ELF-1 (cell line): ENCODE measurements at places on chromosomes 12 and 14.

GRCh38 chr14:50364792-50365191 is 31.9 kb downstream of the CDKL1 start:
- DNase-seq: no peak

DNA sequence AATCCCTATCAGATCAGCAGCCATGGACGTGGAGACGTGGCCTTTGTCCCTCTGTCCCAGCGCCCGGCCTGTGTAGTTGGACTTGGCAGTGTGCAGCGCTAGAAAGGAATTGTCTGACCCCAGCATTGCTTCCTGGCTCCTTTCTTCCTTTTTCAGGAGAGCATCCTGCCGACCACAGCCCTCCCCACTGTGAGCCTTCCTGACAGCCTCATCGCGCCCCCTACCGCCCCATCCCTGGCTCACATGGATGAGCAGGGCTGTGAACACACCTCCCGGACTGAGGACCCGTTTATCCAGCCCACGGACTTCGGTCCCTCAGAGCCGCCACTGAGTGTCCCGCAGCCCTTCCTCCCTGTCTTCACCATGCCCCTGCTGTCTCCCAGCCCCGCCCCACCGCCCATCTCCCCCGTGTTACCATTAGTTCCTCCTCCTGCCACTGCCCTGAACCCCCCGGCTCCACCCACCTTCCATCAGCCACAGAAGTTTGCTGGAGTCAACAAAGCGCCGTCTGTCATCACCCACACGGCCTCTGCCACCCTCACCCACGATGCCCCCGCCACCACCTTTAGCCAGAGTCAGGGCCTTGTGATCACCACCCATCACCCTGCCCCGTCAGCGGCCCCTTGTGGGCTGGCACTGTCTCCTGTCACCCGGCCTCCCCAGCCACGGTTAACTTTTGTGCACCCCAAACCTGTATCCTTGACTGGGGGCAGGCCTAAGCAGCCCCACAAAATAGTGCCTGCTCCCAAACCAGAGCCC is 40.6 kb downstream of the IL31 start:
- no peak for DNase-seq

DNA sequence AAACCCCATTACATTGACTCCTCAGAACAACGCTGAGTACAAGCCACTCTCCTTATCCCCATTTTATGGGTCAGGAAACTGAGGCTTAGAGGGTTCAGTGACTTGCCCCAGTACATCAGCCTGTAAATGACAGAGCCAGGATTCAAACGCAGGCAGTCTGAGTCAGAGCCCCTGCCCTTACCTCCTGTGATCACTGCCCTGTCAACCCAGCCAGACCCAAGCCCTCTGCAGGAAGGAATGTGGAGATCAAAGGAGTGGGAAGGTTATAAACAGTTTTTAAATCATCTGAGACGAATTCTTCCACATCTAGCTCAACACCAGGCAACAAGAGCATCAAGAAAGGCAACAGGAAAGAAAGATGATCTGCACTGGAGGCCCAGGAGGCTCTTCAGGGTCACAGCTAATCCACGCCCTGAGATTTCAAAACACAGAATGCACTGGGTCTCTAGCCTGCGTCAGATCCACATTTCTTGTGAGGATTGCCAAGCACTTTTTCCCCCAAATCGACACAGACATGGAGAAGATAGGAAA is 38.5 kb downstream of the SPTB start:
- DNase-seq: peak; percentile 91

GRCh38 chr12:90100579-90100978 is 391.9 kb upstream of the ATP2B1 start:
- DNase-seq: no peak

DNA sequence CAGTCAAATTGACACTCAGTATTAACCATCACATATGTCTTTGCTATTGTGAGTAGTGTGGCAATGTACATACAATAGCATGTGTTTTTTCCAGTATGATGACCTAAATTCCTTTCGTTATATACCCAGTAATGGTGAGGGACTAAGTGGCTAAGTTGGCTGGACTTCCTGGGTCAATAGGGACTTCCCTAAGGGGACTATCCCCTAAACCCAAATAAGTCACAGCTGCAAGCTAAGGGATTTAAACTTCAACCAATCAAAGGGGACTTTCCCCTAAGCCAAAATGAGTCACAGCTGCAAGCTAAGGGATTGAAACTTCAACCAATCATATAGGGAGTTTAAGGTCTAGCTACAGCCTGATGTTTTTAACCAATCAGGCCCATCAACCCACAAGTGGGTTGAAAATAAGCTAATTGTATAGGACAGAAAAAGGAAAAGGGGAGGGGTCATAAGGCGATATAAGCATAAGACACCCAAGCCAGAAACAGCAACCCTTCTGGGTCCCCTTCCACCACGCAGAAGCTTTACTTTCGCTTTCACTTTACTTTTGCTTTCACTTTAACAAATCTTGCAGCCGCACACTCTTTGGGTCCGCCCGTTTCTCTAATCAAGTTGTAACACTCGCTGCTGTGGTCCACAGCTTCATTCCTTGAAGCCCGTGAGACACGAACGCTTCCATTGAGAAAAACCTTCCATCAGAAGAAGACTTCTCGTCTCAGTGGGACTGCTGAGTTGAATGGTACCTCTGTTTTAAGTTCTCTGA is 404.4 kb downstream of the FLRT2 start:
- no peak for DNase-seq

DNA sequence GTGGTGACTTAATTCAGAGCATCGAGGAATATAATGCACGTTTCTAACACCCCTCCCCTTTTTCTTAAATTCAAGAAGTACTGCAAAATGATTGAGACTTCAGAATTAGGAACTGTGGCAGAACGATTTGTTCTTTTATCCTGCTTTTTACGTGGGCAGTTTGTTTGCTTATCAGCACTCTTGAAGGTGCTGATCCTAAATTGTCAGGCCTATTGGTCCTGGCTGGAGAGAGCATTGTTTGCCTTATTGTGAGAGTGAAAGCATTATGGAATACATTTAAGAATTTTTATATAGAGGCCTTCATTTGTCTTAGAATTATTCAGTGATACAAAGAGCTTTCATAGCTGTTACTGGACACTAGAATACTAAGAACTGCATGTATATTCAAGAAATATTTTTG is 59.1 kb downstream of the TMTC2 start:
- DNase-seq: no peak

DNA sequence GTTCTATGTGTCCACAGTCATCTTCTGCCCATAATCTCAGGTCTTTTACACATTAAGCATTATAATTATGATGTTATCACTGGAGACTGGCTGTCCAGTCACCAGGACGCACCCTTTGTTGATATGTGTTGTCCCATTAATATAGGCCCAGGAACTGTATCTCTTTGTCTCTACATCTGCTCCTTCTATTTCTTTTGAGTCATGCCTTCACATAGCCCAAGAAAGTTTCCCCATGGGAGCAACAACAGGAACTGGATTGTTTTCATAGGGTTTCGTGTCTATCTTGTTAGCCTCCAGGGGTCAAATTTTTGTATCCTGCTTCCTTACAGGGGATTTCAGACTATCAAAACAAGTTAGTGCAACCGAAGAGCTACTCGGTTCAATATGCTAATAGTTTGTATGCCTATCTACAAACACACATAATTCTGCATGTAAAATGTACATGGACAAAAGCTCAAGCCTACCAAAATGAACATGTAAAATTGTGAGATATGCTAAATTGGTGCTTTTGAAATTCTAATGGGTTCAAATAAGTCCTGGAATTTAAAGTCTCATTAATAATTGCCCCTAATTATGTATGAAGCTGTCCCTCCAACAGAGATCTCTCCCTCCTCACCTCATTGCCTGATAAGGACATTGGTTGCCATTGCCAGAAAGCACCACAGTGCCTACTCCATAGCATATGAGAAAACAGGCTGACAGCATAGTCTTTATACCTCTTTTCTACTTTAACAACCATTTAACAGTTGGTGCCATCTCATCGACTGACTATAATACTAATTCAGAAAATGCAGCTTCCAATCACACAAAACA is 99.8 kb upstream of the DIO2 start:
- no peak for DNase-seq

DNA sequence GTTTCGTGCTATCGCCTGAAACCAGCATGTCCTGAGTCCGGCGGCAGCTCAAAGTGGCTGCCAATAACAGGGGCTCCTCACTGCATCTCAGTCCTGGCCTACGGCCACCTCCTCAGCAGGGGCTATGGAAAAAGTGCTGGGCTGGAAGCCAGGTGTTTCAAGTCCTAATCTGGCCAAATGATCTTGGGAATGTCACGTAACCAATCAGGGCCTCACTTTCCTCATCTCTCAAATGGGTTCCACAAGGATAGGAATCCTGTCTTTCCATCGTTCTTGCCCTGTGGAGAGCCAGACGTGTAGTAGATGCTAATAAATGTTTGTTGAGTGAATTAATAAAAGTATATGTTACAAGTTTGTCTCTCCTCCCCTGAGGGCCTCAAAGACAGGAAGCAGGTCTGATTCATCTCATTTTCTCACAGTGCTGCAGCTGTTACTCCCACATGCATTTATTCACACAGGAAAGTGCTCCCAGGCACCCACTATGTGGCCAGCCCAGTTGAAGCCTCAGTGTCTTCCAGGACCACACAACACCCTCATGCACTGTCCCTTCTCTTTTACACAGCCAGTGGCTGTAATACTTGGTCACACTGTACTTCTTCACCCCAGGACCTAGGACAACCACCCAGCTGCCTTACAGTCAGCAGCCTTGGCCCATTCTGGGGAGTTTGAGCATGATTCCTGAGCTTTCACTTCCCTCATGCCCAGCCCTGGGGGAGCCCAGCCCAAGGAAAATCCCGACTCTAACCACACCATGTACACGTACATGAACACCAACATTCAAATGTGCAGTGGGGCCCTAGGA is 5.0 kb downstream of the CMKLR1 start:
- DNase-seq: no peak

DNA sequence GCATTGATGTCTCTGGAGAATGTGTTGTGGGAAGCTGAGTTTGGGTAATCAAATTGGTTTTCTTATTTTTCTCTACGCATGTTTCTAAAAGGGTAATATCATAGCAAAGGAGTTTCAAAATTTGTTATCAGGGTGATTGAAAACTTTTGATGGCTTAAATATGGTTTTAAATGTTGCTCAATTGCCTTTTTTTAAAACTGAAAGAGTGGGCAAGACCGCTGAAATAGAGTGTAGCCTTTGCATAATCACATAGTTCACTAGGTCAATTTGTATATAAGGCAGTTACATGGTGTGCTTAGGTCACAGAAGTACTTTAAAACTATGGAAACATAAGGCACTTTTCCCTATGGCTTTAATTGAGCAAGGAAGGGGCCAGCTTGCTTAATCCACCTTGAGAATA is 167.4 kb downstream of the SNAPC1 start:
- no peak for DNase-seq
